MV-4-11 (cell line): ENCODE measurements at places on chromosomes 6 and 20.

- no peak for DNase-seq
These were observed 15.8 kb upstream of the PLCB1 start for GRCh38 chr20:8116067-8116811.

GRCh38 chr20:60302875-60303274 lies 344.7 kb downstream of the CDH26 start:
- DNase-seq = no peak

DNA sequence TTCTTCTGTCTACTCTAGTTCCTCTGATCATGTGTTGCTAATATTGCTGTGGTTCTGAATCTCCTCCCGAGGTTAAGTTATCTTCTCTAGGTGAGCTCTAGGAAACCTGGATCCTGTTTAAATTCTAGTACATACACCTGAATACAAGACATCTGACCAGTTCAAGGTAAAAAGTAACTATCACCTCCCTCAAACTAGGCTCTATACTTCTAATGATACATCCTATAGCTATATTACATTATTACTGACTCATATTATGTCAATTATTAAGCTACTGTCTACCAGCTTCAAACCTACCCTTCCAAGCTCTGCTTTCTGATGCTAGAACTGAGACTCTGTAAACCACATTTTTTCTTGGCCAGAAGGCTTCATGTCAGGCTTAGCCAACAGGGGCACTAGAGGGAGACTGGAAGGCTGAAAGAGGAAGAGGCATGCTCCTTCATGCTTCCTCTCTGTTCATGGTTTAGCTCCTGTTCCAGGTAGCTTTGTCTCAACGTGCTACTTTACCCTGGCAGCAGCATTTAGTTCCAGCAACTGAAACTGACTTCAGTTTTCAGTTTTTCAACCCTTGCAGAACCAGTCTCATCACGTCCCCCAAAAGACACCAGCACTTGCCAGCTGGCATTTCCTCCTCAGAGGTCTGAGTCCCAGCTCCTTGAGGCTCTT lies 148.4 kb upstream of the TOP1 start:
- peak; percentile 65 for DNase-seq

DNA sequence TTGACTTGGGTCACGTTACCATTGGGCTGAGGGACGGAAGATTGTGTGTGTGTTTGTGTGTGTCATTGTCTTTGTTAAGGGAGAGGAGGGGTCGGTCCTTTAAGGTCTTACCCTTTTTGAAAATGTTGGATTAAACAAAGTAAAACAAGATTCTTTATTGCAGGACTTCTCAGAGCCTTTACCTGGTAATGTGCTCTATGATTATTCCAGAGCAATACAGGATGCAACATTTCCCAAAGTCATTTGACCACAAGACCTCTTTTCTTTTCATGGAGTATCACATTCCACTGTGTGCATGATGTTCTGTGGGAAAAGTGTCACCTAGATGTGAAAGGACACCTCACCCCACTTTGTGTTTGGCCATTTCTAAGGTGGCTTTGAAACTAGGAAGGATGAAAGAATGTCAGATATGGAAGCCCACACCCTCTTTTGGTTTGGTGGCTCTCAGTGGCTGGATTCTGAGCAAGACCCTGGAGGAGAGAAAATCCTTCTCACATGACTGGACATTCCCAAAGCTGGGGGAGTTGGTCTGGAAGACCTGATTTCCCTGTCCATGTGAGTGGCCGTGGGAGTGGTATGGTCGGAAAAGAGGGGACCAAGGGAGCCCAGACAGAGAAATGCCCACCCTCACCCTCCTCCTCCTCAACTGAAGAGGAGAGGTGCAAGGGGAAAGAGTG lies 18.2 kb upstream of the ZNF831 start:
- DNase-seq = no peak

- DNase-seq = no peak
These were observed 26.2 kb downstream of the TNXB start for GRCh38 chr6:32082935-32083334.
